ENCODE measurements at places on chromosomes 6 and 20.

- DNase-seq, result no peak
Observed at GRCh38 chr6:142822842-142823241, 122.1 kb downstream of the HIVEP2 start.

DNA sequence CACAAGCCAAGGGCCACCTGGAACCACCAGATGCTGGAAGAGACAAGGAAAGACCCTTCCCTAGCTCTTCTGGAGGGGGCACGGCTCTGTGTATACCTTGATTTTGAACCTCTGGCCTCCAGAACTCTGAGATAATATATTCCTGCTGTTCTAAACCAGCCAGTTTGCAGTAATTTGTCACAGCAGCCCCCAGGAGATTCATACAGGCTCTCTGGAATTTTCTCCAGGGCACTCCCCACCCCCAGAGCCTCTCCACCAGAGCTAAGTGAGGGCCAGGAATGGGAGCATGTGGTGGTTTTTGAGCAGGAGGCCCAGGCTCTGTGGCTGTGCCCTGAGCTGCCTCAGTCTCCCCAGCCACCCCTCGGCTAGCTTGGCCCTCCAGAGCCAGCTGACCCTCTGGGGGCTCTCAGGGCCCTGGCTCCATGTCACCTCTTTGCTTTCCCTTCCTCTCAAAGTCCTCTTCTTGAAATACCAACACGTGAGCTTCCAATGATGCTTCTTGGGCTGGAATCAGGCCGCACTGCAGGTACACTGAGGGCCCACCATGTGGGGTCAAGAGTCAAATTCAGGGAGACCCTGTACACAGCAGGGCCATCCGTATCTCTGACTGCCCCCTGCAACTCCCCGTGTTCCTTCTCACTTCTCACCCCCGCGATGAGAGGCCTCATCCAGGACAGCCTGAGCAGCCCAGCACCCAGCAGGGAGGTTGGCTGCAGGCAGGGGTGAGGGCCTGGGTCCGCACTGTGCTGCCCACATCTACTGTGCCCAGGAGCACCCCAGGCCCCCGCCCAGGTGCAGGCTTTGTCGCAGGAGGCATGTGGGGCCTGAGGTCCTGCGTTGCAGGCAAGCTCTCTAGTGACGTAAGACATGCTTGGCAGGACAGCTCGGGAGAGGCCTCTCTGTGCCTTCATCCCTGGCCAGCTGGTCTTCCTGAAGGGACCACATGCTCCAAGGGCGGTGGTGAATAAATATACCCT, 155.5 kb downstream of the ANKRD60 start:
- peak; percentile 15 for DNase-seq

DNA sequence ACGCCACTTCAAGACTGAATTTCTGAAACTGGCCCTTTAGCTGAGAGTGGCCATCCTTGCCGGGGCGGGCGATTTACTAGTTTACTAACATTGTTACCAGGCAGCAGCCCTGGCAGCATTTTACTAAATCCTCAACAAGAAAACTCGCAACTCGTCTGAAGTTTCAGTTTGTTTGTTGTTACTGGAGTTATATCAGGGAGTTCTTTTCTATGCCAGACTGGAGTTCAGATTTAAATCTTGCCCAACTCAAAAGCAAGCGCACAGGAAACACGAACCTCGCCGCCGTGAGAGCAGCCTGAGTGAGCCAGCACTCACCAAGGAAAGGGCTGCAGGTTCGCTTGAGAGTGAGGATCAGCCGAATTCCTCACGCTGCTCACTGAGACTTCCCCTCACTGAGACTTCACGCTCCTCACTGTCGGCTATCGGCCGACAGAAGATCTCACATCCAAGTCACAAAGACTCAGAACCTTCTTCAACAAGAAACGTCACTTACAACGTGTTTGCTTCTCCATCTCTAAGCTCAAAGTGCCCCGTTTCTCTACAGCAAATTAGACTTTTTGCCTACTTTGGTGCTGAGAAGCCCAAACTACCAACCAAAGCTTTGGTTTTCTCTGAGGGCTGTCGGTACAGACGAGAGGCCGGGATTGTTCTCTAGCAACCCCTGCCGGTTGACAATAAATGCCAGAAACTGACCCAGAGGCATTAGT, 78.9 kb downstream of the OLIG3 start:
- peak; percentile 69 for DNase-seq

- no peak for DNase-seq
Observed at GRCh38 chr6:70657706-70658105, 10.0 kb upstream of the SMAP1 start.

DNA sequence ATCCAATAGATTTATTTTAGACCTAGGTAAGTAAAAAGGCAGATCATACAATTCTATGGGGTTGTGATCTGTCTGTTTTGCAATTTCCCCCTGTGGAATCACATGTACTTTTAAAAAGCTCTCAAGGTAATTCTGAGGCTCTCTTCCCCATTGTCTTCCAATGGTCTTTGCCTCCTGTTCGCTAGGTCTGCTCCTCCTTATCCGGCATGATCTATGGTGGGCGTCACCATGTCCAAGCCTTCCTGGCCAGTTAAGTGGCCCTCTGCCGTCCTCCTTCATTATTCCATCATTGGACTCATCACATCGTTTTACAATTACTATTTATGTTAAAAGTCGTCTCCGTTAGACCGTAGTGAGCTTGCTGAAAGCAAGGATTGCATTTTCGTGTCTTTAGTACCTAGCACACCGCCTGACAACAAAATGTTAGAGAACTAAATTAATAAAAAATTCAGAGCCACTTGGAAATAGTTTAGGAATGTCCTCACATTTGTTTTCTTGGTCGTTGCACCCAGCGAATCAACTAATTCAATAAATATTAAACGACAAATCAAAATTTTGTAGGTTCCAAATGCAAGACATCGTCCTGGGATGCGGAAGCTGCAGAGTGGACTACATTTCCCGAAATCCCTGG, 2.2 kb upstream of the STXBP5 start:
- DNase-seq, result peak; percentile 45

- no peak for DNase-seq
Observed at GRCh38 chr6:129713806-129714333, 3.9 kb upstream of the ARHGAP18 start.

DNA sequence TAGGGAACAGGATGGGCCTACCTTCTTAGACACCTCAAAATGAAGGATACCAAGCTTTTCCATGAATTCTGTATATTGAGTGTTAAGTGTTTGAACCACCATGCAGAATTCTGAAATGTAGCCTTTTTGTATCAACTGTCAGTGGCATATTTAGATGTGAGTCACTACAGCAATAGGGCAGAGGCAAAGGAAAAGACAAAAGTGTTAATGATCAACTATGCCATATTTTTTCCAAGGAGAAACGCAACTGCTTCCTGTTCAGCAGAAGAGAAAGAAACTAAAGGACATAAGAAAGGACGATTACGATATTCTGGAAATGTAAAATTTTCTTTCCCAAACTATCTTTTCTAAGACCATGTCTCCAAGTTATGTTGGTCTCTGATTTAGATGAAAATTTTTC, 104.6 kb upstream of the RSPO3 start:
- DNase-seq, result no peak

DNA sequence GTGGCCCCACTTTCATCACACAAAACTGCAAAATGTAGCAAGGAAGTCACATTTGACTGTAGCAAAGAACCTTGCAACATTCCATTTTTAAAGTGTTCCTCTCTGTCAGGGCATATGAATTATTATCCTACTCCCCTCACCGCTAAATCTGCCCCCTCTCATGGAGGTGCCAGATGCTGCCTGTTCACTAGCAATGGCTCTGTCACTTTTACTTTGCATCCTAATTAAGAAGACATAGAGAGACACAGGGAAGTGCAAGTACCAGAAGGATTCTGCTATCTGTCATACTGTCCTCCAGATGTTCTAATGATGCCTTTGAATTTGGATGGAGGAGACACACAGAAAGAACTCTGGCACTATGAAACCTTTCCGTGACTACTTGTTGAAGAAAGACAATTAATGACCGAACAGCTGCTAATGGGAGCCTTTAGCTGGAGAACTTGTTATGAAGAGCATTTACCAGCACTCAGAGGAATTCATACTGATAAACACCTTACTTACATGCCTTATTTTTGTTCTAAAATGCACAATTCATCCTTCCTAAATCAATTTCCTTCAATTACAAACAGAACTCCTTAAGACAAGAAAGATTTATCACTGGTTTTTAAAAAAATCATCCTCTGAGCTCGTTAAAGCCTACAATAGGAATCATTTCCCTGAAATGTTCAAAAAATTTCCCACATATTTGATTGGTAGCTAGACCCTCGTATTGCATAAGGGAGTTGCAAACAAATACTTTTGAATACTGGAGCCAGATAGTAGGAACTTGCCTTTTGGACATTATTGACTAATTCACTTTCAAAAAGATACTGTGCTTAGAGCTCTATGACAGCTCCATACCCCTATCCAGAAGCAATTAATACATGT, 292.6 kb downstream of the UBE3D start:
- DNase-seq, result no peak

- DNase-seq, result no peak
Observed at GRCh38 chr20:20425823-20426654, 58.1 kb downstream of the INSM1 start.

GRCh38 chr6:1482381-1483166, 93.2 kb downstream of the FOXF2 start:
- no peak for DNase-seq

- peak; percentile 92 for DNase-seq
Observed at GRCh38 chr20:63544958-63545516, 2.5 kb downstream of the SRMS start.

- peak; percentile 31 for DNase-seq
Observed at GRCh38 chr6:107489636-107490565, at the start of gene SOBP. SOBP (plus strand) TSS chr6:107490117; CDS start chr6:107490617, 500 bp downstream.

DNA sequence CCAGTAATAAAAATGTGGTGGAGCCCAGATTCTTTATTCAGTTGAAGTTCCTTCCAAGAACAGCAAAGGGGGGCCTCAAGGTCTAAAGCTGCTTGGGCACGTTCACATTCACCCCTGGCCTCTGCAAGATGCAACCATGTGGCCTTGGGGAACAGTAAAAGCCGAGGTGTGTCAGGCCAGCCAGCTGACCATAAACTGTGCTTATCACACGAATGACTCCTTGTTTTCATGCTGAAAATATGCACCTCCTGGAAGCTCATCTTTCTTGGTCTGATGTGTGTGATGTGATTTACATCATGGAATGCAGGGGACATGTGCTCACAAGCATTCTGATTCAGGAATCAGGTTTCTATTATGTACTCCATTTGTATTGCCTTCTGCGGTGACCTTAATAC, 211.6 kb upstream of the MARCKS start:
- peak; percentile 77 for DNase-seq

Data from colonic mucosa (tissue), 4 donors.